Activated naive CD8-positive, alpha-beta T cell treated with anti-CD3 and anti-CD28 coated beads, Interleukin-2, amount 10 ng/mL, durations not matched to agents 7 days and 5 days (primary cell): ENCODE measurements at places on chromosomes 13 and 19.

- DNase-seq = no peak
Observed at GRCh38 chr19:38524369-38524768, 90.9 kb downstream of the RYR1 start.

DNA sequence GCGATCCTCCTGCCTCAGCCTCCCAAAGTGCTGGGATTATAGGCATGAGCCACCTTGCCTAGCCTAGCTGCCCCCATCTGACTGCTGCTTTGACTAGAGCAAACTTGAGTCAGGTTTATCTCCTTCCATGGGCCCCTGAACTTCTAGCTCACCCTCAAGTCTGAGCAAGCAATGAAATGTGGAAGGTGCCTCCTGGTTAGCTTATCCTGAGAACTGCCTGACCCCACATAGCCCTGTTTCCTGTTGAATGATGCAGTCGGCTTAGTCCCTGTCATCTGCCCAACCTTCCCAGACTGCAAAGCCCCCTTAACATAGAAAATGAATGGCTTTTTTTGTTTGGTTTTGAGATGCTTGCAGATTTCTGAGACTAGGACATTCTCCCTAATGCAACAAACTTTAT, 8.9 kb upstream of the TMEM160 start:
- no peak for DNase-seq

DNA sequence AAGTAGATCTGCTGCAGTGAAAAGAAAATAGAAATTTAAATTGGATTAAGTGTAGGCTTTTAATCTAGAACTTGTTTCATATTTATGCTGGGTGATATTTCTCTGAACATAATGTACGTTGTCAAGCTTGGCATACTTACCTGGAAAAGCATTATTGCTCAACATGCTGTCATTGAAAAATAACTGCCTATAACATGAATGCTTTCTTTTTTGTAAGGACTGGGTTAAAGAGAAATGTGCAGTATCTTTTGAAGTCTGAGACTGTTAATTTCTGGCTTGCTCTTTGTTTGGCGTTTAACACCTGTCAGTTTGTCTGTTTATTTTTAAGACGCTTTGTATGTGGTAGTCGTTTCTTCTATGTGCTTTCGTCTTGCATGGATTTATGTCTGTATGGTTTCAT, 175.2 kb downstream of the LMO7 start:
- no peak for DNase-seq

GRCh38 chr13:113864273-113864890, 506 bp upstream of the GAS6 start:
- no peak for DNase-seq

- no peak for DNase-seq
Observed at GRCh38 chr19:38924388-38924787, 6.2 kb downstream of the SARS2 start.

DNA sequence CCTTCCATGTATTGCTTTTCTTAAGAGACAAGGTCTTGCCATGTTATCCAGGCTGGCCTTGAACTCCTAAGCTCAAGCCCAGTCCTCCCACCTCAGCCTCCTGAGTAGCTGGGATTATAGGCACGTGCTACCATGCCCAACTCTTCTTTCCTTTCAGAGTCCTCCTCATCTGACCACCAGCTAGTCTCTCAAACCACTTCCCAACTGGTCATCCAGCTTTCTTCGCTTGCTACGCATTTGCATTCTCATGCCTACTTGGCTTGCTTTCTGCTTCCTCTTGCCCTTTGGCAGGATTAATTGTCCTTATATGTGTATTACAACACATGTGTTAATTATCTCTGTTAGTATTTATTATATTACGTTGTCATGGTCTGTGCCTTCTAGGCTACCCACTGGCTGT, 6.3 kb downstream of the GPR18 start:
- DNase-seq = no peak

- DNase-seq = no peak
Observed at GRCh38 chr13:53127373-53127772, 98.8 kb downstream of the OLFM4 start.

DNA sequence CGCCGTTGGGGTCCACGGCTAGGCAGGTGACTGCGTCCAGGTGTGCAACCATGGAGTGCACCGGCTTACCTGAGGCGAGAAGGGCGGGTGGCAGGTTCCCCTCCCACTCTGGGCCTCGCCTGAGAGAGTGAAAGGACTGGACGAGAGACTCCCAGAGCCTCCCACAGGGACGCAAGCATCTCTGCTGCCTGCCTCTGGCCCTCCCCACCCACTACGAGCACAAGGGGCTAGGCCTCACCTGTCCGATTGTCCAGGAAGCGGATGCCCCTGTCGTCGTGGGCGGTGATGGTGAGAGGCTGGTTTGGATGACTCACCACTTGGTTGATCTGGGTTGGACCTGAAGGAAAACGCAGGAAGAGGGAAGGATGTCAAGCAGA, 5.1 kb upstream of the PRKD2 start:
- no peak for DNase-seq

DNA sequence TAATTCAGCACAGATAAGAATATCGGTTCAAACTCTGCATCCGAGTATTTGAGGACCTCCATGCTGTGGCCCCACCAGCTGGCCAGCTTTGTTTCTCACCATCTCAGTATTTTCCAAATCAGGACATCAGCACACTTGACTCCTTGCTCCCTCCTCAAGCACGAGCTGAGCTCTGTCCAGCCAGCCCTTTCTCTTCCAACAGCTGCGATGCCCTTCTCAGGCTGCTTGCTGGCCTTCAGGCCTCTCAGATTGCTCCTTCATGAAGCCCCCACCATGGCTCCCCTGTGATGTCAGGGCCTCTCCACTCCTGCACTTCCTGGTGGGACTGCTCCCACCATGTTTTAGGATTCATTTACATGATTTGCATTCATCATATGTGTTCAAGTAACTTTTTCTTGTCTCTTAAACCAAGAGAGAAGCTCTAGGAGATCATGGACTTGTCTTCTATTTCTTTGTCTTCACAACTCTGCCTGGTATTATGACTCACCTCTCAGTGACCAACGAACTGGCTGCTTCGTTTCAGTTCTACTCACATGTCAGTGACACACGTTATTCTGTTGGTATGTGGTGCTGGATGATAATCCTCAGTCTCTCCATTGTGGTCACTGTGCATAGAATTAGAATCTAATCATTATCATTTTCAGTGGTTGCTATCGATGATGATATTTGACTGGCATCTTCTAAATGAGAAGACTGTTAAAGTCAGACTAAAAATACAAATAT, 471.7 kb downstream of the EFNB2 start:
- DNase-seq = no peak

DNA sequence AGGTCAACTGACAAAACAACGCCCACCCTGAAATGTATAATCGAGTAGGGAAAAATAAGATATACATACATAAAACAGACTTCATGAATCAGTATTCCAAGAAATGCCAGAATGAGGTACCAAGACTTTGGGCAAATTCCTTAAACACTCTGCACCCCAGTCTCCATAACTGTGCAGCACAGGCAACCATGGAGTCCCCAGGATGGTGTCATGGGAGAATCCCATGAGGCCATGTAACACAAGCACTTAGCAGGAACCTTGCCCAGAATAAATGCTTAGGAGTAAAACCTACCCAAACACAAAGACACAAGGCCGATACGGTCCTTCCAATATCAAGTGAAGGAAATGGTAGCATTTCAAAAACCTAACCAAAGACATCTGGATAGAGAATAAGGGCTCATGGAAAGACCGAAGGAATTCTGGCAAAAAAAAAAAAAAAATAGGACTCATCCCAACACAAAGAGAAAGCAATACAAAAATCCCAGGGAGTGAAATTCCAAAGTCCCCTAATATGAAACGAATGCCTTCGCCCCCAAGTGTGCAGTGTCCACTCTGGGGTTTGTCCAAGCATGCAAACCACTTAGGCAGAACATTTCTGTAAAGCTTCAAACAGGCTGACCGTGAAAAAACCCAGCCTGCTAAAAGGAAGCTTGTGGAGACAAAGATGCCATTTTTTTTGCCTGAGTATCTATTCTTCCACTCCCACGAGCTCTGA, 11.1 kb downstream of the ZC3H4 start:
- no peak for DNase-seq

GRCh38 chr19:37309834-37310575, 60.9 kb upstream of the ZNF527 start:
- no peak for DNase-seq

DNA sequence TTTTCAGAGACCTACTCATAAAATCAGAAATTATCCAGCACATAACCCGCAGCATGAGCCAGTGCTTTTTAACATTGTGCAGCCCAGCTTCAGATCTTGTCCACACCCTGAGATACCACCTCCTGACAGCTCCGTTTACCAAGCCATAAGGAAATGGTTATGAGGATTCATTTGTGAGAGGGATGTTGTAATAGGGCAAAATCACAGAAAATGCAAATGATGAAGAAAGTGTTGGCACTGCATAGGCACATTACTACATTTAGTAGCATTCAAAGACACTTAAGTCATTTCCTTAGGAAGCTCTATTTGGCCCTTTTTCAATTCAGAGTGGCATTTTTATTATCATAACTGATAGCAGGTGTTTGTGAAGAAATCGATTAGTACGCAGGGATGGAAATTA, 277.5 kb downstream of the DNAJC15 start:
- DNase-seq = no peak

DNA sequence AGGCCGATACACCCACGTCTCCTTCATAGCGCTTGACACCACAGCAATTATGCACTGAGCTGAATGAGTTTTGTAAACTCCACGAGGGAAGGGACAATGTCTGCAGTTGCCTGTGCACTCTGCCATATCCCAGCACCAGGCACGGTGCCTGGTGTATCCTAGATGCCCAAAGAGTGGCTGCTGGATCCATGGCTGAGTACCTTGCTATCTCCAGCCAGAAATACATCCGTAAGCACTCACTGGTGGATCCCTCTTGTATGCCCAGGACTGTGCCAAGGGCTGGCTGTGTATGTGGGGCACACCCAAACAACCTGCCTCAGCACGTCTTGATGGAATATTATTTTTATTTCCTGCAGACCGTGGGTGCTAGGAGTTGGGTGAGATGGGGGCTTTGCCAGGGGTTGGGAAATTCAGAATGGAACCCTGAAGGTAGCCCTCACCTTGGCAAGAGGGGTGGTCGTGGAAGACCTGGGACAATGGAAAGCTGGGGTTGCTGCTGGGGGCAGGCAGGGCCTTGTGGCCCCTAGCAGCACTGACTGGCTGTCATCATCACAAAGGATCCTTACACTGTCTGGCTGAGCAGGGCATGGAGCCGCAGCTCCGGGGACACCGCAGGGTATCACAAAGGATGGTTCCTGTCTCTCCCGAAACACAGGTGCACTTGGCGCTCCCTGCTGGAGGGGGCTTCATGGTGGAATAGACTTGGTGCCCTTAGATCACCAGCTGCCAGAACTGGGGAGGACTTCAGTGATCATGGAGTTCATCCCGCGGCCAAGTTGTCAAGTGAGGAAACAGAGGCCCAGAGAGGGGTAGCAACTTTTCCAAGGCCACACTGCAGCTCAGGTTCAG, 131.3 kb downstream of the URI1 start:
- DNase-seq = no peak

- DNase-seq = no peak
Observed at GRCh38 chr13:45327253-45327955, 13.6 kb downstream of the TPT1 start.

- DNase-seq = peak; percentile 35
Observed at GRCh38 chr13:99959540-99960230, 11.9 kb downstream of the ZIC5 start.

GRCh38 chr13:25775986-25776385, 275.8 kb downstream of the SHISA2 start:
- no peak for DNase-seq

DNA sequence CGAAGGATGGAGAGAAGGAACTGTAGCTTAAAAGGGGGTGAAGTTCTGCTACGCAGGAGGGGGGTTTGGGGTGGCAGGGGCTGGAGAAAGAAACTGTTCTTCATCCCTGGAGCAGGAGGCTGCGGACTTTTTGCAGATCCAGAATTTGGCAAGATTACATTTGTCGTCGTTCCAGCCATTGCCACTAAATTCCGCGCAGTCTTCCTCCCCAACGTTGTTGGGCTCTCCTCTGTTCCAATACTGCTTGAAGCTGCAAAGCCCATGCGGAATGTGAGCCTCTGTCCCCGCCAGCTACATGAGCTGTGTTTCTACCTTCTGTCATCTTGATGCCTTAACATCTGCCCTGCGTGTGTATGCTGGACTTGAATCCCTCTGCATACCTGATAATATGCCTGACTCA, 4.3 kb downstream of the CD209 start:
- DNase-seq = no peak

- DNase-seq = no peak
Observed at GRCh38 chr13:75784003-75784402, 147.9 kb downstream of the LMO7 start.

GRCh38 chr19:6725513-6726231, 5.2 kb upstream of the C3 start:
- DNase-seq = no peak

GRCh38 chr19:35194012-35194984, 34.2 kb downstream of the FAM187B start:
- DNase-seq = no peak

DNA sequence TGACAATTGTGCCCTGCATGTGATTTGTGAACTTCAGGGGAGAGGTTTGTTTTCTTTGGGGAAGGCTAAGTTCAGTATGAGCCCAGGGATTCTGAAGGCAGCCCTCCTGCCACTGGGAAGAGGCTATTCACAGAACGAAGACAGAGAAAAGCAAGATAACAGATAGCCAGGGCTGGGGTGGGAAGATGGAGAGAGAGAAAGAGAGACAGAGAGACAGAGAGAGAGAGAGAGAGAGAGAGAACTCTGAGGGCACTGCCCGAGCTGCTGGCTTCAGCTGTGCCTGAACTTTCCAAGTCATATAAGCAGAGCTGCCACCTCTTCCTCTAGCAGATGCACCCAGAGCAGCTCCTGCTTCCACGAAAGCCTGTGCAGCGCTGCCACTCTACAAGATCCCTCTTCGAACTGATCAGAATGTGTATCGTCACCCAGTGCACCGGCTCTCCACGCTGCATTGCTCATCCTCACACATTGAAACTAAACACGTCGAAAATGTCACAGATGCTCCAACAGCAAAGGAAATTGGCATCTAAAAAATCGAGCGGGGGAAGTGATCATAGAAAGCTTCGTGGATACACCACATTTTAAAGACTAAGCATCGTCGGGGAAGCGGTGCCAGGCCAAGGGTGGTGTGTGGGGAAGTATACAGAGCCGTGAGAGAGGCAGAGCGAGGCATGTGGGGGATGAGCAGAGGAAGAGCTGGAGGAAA, 81.8 kb upstream of the SIAH3 start:
- DNase-seq = no peak

DNA sequence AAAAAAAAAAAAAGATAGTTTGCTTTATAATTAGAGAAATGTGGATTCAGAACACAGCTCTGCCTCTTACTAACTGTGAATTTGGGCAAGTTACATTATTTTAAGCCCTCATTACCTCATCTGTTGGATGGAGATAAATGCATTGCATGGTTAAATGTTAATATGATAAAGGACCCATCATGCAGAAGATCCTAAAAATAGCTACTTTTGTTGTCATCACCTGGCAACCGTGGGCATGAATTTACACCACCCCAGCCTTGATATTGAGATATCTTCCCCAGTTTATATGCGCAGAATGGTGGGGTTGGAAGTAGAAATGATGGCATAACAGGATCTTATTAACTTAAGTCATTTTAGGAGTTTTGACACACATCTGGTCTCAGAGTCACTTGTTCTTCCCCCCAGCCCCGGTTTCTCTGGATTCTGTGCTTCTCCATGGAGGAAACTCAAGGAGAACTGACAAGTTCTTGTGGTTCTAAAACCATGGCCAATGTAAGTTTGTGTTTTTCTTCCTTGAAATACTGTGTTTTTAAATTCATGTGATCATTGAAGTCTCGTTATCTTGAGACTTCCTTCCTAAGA, 8.9 kb downstream of the ZNF546 start:
- no peak for DNase-seq

- no peak for DNase-seq
Observed at GRCh38 chr13:21673539-21673788, 2.6 kb downstream of the FGF9 start.

GRCh38 chr19:38977445-38978325, 2.1 kb upstream of the FBXO17 start:
- no peak for DNase-seq
